Panc1 (cell line): ENCODE measurements at places on chromosomes 4 and X.

DNA sequence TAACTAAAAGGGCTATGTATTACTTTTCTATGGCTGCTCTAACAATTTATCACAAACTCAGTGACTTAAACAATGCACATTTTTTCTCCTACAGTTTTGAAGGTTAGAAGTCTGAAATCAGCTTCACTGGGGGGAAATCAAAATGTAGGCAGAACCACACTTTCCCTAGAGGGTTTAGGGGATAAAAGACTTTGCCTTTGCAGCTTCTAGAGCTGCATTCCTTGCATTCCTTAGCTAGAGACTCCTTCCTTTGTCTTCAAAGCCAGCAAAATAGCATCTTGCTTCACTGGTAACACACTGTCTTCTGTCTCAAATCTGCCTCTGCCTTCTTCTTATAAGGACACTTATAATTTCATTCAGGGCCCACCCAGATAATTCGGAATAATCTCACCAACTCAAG is 152.4 kb upstream of the SPIN4 start:
- DNase-seq: no peak

DNA sequence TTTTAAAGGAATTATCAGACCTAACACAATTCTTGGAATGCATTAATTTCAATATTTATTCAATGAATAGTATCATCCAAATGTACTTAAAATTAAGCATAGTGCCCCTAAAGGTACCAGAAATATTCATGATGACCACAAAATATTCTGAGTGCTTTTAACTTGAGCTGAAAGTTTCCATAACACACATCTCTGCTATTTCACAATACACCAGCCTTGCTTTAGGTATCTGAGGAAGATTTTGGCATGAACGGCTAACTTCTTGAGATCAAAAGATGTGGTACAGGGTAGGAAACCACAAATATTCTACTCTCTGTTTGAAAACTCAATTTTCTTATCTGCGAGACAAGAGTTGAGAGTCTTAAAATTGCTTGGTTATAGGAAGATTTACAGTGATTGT is 538.3 kb upstream of the PCDH7 start:
- DNase-seq: no peak

GRCh38 chr4:77911091-77911490 is 48.5 kb downstream of the MRPL1 start:
- no peak for DNase-seq

DNA sequence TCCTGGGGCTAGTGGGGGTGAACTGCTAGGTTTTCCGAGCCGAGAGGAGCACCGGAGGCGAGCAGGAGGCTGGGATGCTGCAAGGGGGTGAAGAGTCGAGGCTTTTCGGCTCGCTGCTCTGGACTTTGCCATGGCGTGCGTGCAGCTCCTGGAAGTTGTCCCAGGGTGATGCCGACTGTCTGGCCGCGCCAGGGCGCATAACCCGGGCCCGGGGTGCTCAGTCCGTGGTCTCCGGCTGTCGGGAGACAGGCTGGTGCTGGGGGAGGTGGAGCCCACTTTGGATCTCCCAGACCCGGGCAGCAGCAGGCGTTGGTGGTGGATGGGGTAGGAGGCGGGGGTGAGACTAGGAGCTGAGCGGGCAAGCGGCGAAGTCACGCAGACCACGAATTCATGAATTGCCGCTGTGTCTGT is 793 bp downstream of the GRIA3 start:
- no peak for DNase-seq

- DNase-seq: no peak
These were observed 65.5 kb downstream of the GLRA3 start for GRCh38 chr4:174763454-174764104.

GRCh38 chr4:174398728-174399127 is 115.0 kb downstream of the CEP44 start:
- DNase-seq: no peak

DNA sequence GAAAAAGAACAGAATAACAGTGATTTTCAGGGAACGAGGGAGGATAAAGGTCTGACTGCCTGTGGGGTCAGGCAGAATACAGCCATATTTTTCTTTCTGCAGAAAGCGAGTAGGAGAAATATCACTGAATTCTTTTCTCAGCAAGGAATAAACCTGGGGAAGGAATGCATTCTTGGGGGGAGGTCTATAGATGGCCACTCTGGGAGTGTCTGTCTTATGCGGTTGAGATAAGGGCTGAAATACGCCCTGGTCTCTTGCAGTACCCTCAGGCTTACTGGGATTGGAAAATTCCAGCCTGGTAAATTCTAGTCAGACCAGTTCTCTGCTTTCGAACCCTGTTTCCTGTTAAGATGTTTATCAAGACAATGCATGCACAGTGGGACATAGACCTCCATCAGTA is 26.3 kb downstream of the CNGA1 start:
- no peak for DNase-seq

DNA sequence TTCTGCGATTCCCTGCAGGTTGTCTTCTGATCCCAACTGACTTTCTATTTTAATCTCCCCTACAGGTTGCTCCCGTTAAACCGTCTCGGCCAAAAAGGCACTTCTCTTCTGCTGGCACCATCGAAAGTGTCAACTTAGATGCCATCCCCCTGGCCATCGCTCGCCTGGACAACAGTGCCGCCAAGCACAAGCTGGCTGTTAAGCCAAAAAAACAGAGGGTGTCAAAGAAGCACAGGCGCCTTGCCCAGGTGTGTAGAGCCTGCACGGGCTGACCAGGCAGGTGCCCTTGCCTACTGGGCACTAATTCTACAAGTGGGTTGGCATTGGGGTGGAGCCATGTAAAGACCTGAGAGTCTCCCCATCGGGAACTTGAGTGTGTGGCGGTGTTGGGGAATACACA is 74.2 kb downstream of the AASDH start:
- no peak for DNase-seq

- DNase-seq: no peak
These were observed 1083.9 kb upstream of the INTU start for GRCh38 chr4:126548890-126549289.
